ENCODE measurements at places on chromosomes 5 and 9.

DNA sequence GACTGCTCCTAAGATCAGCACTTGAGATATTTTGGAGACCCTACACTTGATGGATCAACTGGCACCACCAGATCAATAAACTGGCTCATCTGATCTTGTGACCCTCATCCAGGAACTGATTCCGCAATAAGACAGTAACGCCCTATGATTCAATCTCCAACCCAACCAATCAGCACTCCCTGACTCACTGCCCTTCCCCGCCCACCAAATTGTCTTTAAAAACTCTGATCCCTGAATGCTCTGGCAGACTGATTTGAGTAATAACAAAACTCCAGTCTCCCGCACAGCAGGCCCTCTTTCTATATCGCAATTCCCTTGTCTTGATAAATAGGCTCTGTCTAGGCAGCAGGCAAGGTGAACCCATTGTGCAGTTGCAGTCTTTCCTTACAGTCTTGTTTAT lies 677.0 kb downstream of the LRRC70 start:
- no peak for DNase-seq

DNA sequence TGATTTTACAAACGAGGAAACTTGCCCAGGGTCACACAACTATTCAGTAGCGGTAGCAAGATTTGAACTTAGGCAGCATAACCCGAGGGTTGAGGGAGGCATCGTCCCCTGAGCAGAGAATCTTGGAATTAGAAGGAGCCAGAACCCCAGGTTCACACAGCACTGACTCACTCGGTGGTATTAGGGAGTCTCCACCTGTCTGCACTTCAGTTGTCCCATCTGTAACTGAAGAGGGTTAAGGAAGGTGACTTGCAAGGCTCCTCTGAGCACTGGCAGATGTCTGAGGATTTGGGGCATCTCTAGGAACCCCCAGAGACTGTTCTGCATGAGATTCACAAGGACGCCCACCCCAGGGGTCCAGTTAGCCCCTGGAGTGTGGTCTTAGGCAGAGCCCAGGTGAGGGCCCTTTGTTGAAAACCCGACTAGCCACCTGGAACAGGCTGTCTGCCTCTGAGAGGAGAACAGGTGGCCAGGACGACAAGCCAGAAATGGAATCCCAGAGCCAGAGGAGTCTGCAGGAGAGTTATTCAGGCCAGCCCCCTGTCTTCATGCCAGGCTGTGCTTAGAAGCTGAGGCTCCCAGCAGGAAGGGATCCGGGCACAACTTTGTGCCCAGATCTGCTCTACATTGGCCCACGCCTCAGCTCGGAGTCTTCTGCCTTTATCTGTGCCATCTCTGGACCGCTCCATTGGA lies 50.0 kb upstream of the ORM1 start:
- DNase-seq: no peak

DNA sequence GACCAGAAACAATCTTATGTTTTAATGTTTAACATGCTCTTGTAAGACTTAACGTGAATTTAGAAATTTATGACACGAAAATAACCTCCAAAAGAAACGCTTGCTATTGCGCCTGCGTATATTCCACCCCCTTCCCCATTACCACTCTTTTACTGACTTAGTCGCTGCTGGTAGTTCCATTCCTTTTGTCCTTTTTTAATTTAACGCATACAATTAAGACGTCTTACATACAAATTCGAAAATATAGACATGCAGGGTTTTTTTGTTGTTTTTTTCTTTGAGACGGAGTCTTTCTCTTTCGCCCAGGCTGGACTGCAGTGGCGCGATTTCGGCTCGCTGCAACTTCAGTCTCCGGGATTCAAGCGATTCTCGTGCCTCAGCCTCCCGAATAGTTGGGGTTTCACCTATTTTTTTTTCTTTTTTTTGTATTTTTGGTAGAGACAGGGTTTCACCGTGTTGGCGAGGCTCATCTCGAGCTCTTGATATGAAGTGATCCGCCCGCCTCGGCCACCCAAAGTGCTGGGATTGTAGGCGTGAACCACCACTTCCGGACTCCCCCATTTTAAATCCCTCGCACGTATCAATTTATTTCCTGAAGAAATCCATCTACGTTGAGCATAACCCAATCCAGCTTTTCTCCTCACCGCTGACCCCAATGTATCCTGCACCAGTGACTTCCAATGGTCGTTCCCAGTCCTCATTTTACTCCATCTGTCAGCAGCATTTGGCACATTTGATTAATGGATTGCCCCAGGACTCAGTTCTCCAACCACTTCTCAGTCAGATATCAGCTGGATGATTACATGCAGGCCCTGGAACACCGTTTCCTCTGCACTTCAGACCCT lies 684 bp upstream of the MED7 start:
- peak; percentile 70 for DNase-seq

GRCh38 chr5:62460578-62460983 lies 48.0 kb downstream of the IPO11 start:
- DNase-seq: no peak

- no peak for DNase-seq
Measured at GRCh38 chr9:113484258-113484730, 20.8 kb downstream of the RGS3 start.

DNA sequence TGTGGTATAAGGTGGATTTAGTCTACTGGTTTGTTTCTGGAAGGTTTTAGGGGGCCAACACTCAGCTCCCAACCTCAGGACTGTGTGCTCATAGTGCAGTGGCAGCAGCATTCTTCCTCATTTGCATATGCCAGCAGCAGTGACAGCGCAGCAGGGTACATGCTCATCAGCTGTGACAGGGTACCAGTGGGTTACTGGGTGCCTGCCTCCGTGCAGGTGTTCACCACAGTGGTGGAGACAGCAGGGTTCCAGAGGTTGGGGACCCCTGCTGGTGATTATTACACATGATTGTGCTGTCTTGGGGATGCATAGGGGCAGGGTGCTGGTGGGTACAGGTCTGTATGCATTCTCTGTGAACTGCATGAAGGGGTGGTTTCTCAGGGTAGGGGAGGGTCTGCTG lies 45.5 kb upstream of the IFNE start:
- DNase-seq: no peak

- no peak for DNase-seq
Measured at GRCh38 chr5:138981131-138981530, 106.0 kb upstream of the LRRTM2 start.

GRCh38 chr5:113273948-113274347 lies 160.8 kb downstream of the TSSK1B start:
- DNase-seq: no peak

- no peak for DNase-seq
Measured at GRCh38 chr9:110217656-110218099, 9.7 kb upstream of the C9orf152 start.

DNA sequence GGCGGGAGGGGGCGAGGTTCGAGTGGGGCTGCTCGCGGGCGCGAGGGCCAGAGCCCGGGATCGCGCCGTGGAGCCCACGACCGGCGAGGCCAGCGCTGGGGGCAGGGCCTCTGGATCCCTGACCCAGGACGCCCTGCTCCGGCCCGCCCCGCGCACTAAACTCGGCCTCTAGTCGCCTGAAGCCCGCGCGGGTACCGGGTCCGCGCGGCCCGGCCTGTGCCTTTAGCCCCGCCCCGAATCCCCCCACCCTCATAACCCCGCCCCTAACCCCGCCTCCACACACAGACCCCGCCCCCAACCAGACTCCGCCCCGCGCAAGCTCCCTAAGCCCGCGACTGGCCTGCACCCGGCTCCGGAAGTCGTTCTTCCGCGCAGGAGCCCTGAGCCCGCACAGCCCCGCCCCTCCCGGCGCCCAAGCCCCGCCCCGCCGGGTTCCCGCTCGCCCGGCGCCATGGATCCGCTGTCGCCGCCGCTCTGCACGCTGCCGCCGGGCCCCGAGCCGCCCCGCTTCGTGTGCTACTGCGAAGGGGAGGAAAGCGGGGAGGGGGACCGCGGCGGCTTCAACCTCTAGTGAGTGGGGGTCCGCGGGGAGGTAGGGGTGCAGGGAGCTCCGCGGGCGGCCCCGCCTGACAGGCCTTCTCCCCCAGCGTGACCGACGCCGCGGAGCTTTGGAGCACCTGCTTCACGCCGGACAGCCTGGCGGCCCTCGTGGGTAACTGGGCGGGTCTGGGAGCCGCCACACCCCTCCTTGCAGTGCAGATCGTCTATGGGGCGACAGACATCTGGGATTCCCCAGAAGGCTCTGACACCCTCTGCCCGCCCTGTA lies at the start of gene PAXX:
Gene PAXX (plus strand): TSS at position 430 of the 826 bp plus-strand sequence. CDS start 22 bp downstream, at position 452.
- peak; percentile 94 for DNase-seq

GRCh38 chr9:125409217-125409636 lies 147.6 kb downstream of the GAPVD1 start:
- DNase-seq: no peak

All from stimulated activated naive CD8-positive, alpha-beta T cell treated with anti-CD3 and anti-CD28 coated beads, Interleukin-15, amount 100 ng/mL, for 72 hours (primary cell).